Dermis microvascular lymphatic vessel endothelial cell (primary cell): ENCODE measurements at places on chromosomes 1 and 21. TPM values are rescaled to one million over a fixed set of nuclear protein-coding genes. Genes with fewer than 3 reads are reported as not detected.

DNA sequence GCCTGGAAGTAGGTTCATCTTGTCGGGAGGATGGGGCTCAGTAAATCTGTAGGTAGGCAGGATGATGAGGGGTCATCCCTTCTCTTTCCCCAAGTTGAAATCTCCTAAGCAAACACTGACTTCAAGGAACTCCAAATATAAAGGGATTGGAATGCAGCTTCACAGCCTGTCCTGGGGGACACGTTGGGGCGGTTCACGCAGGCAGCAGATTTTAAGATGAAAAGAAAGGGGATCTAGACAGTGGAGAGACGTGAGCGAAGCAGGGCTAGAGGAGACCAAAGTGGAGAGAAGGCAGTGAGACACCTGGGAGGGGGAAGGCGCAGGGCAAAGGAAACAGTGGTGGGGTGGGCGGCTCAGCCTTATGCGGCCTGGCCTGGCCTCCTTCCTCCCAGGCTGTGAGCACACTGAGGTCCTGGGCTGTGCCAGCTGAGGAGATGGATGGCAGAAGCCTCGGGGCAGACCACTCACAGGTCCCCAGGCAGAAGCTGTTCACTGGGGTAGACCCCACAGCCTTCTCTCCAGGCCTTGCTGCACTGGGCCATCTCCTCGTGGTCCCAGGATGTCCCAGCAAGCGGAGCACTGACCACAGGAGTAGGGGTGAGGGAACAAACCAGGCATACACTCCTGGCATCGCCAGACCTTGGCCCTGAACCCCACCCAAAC lies 51.7 kb downstream of the TOR1AIP2 start:
- no peak for DNase-seq

GRCh38 chr1:181583598-181583997 lies 100.3 kb downstream of the CACNA1E start:
- DNase-seq = no peak

GRCh38 chr1:32891630-32892029 lies 5.3 kb downstream of the HPCA start:
- DNase-seq = no peak

DNA sequence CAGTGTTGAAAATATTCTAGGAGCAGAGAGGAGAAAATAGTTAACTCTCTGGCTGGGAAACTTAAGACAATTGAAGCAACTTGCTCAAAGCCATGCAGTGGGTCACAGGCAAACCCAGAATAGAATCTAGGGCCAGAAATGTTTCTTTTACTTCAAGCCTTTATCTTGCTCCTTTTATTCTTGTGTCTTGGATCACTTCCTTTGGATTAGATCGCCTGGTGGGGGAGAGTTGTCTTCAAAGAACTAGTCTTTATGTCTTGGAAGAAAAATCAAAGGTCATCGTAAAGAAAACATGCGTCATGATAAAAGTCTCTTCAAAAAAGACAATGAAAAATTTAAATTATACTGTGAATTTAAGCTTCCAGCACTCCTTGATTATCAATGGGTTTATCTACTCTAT lies 493.6 kb upstream of the USP24 start:
- no peak for DNase-seq

DNA sequence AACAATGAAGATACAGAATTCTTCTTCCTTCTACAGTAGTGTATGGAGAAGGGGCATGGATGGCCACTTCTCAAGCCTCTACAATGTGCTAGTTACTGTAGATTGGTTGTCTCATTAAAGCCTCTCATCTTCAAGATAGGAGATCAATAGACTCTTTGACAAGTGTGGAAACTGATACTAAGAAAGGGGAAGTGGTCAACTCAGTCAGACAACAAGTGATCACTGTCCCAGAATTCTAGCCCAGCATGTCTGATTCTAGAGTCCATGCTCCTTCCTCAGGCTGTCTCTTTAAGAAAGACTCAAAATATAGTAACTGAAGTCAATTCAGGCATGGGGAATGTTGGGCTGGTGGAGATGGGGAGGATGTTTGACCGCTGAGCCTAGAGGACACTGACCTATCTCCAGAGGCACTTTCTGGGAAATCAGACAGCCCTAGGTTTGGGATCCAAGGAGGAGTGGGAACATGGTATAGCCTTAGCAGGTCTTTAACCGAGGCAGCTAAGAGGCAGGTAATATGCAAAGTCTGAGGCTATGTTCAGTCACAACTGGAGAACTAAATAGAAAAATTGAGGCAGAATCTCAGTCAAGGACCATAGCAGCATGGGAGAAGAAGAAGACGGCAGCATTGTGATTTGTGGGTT lies 39.3 kb upstream of the EYA3 start:
- no peak for DNase-seq

GRCh38 chr1:29849038-29849750 lies 612.9 kb downstream of the PTPRU start:
- DNase-seq = peak; percentile 38

DNA sequence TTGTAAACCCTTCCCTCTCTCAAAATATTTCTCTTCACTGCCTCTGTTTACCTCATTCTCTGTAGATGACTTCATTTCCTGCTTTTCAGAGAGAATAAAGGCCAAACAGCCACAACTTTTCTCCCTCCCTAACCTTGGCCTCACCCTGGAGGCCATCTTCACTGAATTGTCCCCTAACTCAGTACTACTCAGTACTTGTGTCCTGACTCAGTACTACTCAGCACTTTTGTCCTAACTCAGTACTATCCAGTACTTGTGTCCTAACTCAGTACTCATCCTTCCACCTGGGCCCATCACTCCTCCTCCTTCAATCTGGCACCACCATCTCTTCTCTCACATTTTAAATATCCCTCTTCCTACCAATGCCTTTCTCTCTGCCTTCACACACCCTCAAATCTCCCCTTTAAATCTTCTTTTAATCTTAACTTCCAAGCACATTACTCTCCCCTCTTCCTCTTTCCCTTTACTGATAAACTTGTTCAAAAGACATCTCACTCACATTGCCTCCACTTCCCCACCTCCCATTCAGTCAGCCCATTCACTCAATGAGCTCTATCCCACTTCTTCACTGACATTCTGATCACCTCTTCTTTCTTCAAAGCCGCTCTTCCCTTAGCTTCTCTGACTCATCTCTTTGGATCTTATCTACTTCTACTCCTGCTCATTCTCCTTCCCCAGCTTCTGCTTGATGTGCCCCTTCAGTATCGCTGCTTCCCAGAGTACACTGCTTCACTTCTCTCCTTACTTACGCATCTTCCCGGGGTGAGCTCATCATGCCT lies 121.4 kb downstream of the RNF220 start:
- DNase-seq = no peak

DNA sequence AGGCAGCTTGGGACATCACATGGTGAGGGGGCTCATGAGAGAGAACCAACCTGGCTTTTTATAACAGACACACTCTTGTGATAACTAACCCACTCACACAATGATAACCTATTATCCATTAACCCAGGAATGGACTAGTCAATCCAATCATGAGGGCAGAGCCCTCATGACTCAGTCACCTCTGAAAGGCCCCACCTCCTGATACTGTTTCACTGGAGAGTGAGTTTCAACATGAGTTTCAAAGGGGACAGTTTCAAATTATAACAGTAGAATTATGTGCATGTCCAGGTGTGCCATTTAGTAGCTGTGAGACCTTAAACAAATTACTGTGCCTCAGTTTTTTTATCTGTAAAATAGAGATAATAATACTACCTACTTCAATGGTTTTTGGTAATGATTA lies 47.6 kb upstream of the PPP2R5A start:
- no peak for DNase-seq

DNA sequence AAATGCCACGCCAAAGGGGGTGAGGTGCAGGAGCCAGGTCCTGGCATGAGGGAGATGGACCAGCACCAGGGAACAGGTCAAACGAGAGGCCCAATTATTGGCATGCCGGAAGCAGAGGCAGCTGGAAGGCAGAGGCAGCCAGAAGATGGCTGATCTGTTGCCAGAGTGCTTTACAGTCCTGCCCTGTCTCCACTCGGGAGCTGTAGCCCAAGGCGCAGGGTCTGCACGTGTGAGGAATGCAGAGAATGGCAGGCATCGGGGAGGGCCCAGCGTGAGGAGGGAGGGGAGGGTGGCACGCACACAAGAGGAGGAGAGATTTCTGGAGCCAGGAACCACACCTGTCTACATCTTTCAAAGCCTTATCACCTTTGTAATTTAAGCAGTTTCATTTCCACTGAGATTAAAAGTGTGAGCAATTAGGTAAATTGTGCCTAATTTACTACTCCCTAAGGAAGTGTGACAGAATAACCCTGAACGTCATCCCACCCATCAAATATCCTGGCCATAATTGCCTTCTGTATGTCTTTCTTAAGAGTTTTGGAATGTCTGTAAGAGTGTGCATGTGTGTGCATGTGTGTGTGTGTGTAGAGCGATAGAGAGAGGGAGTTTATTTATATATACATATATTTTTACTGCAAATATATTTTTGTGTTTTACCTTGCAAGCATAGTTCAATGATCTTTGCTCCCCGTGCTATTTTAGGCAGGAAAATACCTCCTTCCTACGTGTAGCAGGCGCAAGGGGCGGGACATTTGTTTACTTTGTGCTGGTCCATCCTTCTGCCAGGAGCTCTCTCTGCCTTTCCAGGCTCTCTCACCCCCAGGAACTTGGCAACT lies 125.5 kb upstream of the SERBP1 start:
- DNase-seq = no peak

DNA sequence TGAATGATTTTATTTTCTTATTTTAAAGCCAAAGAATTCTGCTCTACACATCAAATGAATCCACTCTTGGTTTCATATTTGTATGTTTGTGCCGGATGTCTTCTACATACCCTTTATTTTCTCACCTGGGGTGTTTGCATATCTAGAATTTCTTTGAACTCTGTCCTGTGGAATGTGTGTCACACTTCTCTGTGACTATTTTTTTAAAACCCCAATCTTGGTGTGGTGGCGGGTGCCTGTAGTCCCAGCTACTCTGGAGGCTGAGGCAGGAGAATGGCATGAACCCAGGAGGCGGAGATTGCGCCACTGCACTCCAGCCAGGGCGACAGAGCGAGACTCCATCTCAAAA lies 35.4 kb downstream of the CENPF start:
- DNase-seq = no peak

DNA sequence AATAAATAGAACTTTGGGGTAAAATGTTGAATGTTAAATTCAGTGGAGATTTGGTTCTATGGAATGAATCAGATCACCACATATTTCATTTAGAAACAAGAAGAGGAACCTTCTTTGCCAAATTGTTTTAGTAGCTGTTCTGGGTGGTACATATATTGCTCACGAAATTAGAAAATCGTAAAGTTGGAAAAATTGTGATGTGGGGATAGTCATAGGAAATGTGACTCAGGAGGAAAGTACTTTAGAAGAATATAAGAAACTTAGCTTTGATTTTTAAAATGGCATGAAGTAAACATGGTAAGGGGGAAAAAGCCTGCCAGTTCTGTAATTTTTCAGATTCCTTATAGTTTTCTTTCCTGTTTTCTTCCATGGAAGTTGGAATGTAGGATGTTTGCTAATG lies 27.4 kb downstream of the RRP15 start:
- DNase-seq = no peak

GRCh38 chr1:201436393-201436792 lies 14.9 kb upstream of the TNNI1 start:
- no peak for DNase-seq

DNA sequence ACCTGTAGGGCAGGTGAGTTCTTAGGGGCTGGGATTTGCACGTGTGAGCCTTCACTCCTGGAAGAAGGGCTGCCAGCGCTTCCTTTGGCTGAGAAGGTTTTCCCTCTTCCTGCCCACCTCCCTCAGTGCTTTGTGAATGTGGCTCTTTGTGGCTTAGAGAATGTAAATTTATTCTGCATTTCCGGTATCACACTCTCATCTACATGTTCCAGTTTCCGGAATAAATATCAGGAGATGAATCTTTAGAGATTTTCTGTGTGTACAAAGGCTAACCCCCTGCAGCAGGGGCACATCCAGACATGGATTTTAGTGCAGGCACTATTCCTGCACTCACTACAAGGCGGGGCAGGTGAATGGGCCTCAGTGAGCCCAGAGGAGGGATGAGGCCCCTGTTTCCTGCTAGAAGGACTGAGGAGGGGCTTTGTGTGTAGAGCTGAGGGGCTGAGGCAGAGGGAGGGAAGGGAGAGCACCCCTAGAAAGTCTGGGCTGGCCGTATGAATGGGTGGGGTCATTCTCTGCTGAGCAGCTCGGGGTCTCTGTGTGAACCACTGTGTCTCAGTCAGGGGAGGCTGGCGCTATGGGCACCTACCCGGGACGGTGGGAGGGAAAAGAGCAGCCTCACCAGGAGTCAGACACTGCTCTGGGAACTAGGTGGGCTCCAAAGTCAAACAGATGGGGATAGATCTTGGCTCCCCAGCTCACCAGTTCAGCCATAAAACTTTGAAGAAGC lies 207.5 kb downstream of the MATN1 start:
- no peak for DNase-seq

DNA sequence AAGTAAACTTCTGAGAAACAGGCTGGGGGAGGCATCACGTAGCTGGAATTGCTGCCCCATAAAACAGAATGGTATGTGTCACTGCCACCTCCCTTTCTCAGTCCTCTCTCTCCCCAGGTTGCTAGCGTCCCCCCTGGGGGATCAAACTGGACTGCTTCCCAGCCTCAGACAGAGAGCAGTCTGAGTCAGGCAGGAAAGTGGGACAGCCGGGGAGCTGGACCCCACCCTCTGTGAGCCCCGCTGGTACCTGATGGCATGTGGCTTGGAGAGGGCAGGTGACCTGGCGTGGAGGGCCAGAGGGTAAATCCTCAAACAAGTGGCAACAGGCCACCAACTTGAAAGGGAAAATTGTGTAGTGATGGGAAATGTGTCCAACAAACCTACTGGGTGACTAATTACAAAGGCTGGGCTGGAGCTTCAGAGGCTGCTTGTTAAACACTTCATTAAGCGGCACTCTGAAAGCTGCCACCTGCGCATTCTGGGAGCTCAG lies 1.0 kb upstream of the SFN start:
- DNase-seq = no peak

DNA sequence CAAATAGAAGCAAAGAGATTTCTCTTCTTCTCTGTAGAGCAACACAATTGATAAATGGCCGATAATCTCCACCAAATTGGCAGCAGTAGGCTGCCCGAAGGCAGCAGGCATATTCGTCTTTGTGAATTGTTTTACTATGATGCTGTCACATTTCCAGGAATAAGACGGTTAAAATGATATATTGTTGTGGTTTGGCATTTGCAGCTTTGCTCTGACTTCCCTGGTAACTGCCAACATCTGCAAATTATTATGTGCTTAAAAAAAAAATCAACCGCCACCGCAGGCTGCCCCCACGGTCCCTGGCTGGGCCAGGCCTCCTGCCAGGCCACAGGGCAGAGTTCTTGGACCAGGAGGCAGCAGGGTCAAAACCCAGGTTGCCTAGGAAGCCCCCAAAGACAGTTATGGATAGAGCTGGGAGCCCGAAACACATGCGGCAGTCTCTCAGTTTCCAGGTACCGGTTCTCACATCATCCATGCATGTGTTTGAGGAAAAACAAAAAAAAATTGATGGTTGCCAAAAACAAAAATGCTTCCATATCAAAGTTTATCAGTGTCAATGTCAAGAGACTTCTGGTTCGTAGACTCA lies 179.3 kb downstream of the ETS2 start:
- DNase-seq = peak; percentile 72

- DNase-seq = no peak
Observed at GRCh38 chr1:151833172-151833900, 1.7 kb upstream of the RORC start.

- DNase-seq = no peak
Observed at GRCh38 chr21:34618941-34619340, 4.0 kb upstream of the RCAN1 start.

Gene TENT5C
- 0.64 and 1.9 TPM in 2 replicates for total RNA-seq

Gene PLA2G2F
- not detected in 2 replicates for total RNA-seq

Gene WNT4
- total RNA-seq = 0.39 and 1.1 TPM in 2 replicates

Gene POU2F1
- 4.2 and 4.8 TPM in 2 replicates for total RNA-seq

Gene VASH2
- 0.13 TPM in 2 replicates for total RNA-seq

Gene RASSF5
- 0.13 TPM in 2 replicates for total RNA-seq

Gene FCAMR
- total RNA-seq = not detected in 2 replicates

Gene CRP
- total RNA-seq = not detected in 2 replicates

Gene SLX9
- total RNA-seq = 17.1 and 17.8 TPM in 2 replicates

Gene SELE
- total RNA-seq = 3.1 and 4.9 TPM in 2 replicates
